K562 (cell line): ENCODE measurements at places on chromosomes 2 and 18.

DNA sequence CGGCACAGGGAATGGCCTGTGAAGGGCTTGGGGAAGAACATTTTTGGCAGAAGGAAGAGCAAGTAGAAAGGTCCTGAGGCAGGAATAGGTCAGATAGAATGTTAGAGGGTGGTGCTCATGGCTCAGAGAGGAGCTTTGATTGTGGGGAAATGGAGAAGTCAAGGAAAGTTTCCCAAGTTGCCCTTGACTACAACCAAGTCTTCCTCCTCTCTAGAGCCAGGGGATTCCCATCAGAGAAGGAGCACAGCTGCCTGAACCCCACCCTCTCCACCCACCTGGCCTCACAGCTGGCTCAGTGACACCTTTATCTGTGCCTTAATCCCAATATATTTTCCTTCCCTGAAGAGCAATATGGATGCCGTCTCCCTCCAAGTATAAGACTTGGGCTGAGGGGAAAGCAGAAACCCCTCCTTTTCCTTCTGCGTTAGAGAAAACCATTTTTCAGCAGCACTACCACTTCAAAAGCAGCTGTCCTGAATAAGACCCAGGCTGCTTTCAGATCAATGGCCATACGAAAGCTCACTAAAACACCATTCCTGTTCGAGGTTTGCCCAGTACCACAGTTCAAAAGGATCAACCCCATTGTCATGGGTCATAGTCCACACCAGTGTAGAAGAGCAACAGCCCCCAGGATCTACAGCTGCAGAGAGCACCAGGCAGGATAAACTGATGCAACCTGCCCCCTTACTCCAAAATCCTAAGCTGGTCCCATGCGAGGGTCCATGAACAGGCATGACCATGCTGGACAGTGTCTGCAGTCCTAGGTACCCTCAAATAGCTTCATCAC lies 199.6 kb downstream of the AFF3 start:
- no peak for DNase-seq

GRCh38 chr2:212361174-212361756 lies 177.3 kb downstream of the ERBB4 start:
- DNase-seq, result no peak

- DNase-seq, result no peak
Observed at GRCh38 chr18:73288813-73289212, 421.0 kb upstream of the NETO1 start.

DNA sequence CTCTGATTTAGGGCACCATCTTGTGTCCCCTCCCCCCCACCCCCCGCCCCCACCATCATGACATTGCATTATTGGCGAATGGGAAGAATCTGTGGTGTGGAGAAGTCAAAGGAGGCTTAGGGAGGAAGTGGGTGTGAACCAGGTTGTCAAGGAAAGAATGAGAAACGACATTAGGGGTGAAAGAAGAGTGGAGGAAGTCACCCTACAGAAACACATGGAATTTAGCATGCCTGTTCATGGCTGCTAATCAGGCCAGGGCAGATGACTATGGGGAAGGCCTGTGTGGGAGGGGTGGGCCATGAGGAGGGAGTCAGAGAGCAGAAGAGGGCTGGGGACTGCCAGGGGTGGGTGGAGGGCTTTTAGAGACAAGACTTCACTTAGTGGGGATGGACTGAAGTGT lies 81.6 kb downstream of the AOX1 start:
- DNase-seq, result peak; percentile 47

- DNase-seq, result no peak
Observed at GRCh38 chr18:5710235-5710634, 166.4 kb upstream of the EPB41L3 start.

DNA sequence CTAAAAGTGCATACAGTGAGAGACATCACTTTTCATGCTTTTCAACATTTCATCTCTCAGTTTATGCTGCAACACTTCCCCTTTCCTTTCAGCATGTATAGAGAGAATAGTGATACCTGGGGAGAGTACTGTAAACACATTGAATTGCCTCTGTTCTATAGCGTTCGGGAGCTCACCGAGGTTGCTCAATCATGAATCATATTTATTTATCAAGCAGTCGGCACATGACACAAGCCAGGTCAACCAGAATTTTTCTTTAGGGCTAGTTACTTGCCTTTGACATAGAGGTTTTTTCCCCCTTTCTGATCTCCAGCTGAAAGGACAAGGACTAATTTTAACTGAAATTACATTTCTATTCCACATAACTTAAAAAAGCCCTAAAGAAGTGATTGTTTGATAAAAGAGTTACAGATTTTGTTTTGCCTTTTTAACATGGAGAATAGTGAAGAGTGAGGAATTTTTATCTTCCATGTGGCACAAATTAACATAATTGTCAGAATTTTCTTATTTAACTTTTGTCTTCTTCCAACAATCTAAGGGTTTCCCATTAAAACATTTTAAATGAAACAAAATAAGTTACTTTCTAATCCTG lies 690.9 kb upstream of the TMEFF2 start:
- no peak for DNase-seq

DNA sequence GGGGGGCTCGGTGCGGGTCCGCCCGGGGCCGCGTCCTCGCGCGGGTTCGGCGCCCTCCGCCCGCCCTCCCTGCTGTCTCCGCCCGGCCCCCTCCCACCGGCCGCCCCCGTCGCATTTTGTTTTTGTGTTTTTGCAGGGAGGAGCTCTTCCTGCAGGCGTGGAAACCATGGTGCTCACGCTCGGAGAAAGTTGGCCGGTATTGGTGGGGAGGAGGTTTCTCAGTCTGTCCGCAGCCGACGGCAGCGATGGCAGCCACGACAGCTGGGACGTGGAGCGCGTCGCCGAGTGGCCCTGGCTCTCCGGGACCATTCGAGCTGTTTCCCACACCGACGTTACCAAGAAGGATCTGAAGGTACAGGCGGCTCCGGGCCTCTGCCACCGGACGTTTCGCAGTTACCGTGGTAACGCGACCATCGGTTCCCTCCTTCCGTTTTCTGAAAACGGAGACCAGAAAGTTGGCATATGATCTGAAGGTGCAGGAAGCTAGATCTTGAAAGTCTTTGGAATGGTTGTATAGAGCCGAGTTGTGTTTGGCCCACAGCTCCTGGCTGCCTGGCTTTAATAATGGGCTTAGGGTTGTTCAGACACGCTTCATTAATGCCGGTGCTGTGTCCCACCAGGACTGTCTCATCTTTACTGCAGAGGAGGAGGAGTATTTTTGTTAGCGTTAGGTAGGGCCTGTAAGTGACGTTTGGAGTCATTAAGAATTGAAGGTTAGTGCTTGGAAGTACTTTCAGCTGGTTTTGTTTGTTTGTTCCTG lies 891 bp downstream of the KDM3A start:
- DNase-seq, result peak; percentile 62

DNA sequence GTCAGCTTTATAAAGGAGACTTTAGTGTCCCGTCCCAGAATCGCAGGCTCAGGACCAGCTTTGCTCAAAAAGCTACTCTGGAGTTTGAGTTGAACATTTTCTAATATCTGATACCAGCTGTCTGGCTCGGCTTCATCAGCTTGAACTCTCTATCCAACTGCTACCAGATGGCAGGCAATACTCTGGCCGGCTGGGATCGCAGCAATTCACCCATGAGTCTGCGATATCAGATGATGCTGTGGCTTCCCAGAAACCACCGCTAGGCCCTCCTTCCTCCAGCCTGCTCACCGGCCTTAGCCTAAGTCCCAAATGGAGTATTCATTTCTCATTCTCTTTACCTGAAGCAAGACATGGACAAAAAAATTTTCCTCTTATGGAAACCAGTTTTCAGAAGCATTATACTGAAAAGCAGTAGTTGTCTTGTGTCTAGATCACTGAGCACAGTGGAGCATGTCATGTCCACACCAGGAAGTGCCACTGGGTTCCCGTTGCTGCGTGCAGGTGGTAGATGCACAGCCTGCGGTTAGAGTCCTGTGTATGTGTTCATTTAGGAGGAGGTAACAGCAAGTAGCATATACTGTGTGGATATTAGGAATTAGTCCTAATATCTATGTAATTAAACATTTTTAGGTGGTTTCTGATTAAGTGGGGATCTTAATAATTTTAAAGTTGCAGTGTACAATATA lies 162.0 kb upstream of the SOX11 start:
- DNase-seq, result no peak

- no peak for DNase-seq
Observed at GRCh38 chr2:23691565-23691964, 235.4 kb downstream of the ATAD2B start.

DNA sequence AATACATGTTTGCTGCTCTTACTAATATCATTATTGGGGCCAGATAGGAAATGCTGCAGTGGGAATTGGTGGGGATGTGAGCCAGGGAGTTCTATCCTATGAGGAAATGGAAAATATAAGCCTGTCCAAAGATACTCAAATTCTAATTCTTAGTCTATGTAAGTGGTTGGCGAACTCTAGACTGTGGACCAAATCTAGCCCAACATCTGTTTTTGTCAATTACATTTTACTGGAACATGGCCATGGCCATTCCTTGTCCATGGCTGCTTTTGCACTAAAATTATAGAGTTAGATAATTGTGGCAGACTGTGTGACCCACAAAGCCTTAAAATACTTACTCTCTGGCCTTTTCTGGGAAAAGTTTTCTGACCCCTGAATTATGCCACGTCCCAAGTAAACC lies 113.3 kb downstream of the MGAT5 start:
- no peak for DNase-seq

DNA sequence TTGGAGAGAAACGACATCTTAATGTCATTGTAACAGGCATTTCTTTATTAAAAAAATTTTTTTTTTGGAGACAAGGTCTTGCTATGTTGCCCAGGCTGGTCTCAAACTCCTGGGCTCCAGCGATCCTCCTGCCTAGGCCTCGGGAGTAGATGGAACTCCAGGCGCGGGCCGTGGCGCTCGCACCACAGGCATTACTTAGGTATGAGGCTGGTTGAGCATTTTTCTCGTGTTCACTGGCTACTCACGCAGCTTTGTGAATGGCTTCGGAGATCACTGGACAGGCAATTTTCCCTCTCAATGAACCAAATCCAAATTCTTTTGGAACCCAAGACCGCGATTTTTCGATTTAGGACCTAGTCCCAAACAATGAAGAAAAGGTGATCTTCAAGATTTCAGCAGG lies 795 bp upstream of the TCF7L1 start:
- DNase-seq, result no peak

GRCh38 chr2:232432598-232433184 lies 23.3 kb upstream of the ALPI start:
- DNase-seq, result peak; percentile 20

GRCh38 chr18:67385455-67385854 lies 131.1 kb downstream of the DSEL start:
- no peak for DNase-seq

- DNase-seq, result no peak
Observed at GRCh38 chr18:51049137-51049536, 19.1 kb downstream of the SMAD4 start.

GRCh38 chr18:67665266-67665665 lies 148.7 kb upstream of the DSEL start:
- DNase-seq, result no peak

DNA sequence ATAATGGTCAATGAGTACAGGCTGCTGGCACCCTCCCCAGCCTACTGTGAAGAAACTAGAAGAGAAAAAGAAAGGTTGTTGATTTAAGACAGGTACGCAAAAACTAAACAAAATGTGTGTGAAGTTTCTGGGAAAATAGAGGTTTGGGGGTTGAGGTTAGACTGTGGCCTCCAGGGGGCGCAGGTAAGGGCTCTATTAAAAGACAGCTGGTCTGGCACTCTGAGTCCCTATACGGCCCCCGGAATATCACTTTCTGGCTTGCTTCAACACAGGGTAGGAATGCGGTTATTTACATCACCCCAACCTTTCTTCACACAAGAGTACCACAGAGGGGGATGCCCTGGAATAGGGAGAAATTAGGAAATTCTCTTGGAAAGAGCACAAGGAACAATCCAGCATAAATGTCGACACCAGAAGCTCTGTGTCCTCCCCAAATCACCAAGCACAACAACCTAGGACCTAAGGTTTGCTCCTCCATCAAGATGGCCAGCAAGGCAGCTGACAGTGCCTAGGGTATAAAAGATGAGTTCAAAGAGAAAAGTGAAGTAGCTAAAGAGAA lies 480.8 kb upstream of the KLHL29 start:
- DNase-seq, result peak; percentile 18

DNA sequence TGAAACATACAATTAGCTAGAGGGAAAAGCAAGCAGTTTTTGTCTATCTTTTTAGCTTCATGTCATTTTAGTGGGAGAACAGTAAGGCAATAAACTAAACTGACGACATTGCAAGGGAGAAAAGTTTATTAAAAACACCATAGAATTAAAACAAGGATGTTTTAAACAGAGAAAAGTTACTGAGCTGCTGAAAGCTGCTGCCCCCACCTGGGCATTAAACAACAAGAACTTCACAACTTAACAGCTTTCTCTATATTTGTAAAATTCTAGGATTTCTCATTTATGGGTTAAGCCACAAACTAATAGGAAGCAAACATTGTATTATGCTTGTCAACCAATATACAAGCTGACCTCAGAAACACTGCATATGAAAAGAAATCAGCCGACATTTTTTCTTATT lies 289.2 kb downstream of the ERBB4 start:
- DNase-seq, result no peak

DNA sequence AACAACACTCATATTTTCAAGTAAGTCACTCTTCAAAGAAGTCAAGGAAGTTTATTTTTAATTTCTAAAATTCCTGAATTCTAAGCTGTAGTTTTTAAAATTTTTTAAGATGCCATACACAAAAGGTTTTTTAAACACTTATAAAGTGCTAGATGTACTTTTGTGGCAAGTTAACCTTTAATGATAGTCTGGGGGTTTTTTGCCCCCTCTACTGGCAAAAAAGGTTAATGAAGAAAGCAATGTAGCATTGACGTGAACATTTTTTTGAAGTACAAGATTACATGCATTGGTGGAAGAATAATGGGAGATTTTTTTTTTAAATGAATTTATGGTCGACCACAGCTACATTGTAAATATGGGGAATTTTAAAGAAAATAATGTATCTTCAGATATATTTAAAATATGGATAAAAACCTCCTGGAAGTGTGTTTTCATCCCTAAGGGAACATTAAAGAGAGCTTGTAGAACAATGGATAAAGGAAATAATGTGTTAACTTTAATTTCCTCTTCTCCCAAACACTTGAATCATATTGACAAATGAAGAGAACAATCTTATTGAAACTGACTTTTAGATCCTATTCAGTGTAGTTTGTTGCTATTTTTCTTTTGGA lies 12.6 kb downstream of the ITPRID2 start:
- DNase-seq, result peak; percentile 62

DNA sequence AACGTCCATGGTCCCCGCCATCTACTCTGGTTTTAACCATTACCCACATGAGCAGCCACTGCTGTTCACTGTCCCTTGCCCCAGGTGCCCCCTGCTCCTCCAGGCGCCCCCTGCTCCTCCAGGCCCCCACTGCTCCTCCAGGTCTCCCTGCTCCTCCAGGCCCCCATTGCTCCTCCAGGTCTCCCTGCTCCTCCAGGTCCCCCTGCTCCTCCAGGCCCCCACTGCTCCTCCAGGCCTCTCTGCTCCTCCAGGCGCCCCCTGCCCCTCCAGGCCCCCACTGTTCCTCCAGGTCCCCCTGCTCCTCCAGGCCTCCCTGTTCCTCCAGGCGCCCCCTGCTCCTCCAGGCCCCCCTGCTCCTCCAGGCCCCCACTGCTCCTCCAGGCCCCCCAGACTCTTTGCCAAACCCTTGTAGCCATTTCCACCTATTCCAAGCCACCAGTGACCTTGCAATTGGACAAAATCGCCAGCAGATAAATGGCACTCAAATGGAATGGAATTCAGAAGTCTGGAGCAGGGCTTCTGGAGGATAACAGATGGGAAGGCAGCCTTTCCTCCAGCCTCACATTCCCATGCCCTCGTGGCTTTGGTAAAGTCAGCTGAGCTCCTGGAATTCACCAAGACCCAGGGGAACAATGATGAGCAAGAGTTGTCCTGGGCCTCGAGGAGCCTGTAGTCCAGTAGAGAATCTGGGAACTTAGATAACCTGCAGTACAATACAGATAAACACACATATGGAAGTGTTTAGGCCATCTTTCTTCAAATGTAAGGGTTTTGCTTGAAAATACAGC lies 13.3 kb upstream of the RPL31 start:
- DNase-seq, result no peak
